GM20000 (cell line): ENCODE measurements at places on chromosomes 2 and 18.

DNA sequence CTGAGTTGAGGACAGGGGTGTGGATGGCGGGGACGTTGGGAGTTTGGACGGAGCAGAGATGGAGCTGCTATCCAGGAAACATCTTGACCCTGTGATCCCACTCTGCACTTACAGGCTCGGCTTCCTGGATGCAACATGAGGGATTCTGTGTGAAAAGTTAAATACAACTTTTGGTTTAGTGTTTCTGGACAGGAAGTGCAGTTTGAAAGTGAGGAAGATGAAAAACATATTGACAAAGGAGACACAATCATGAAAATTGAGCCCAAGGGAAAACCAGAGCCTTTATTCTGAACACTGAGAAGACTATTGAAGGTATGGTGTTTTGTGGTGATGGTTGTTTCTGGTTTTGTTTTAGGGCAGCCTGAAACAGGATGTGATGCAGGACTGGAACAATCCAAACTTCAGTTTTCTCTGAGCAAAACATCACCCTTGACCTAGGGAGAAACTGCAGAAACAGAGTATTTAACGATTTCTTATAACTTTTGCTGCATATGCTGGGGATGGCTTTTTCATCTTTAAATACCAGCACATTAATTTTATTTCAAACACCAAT, 76.5 kb upstream of the RFX8 start:
- DNase-seq, result no peak

DNA sequence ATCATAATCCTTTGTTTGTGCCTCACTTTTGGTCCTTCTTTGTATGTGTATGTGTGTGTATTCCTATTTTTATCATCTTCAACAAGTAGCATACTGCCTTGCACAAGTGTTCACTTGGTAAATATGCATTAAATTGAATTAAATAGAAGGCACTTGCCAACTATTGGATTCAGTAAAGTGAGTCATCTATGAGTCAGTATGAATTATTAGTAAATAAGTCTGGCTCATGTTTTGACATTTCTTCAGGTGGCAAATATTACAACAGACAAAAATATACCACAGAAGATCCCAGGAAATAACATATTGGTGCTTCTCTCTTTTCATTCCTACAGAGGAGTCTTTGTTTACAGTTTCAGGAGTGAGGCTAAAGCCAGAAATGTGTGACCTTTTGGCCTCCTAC, 84.1 kb downstream of the CDK15 start:
- DNase-seq, result no peak

- no peak for DNase-seq
Observed at GRCh38 chr18:49527631-49528327, 34.1 kb upstream of the LIPG start.

DNA sequence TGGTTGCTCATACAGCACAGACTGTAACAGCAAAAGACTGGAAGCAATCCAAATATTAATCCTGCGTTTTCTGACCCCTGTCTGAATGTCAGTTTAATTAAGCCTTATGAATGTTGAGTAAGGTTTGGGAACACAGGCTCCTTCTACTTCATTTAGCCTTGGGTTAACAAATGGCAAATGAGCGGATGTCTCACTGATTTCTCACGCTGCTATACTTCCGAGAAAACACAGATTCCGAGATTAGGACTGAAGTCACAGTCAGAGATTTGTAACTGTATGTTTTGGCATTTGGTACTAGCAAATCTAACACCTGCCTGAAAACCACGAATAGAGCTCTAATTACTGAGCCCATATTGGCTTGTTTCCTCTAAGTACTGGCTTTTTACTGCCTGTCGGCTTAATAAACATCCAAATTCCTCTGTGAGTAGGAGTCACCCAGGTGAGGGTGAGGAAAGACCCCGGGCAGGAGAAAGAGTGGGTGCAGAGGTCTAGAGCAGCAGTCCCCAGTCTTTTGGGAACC, 10.6 kb downstream of the MC5R start:
- DNase-seq, result no peak

- DNase-seq, result no peak
Observed at GRCh38 chr2:14524803-14525080, 107.8 kb upstream of the LRATD1 start.

- DNase-seq, result no peak
Observed at GRCh38 chr2:98709535-98709934, 21.4 kb downstream of the MGAT4A start.

DNA sequence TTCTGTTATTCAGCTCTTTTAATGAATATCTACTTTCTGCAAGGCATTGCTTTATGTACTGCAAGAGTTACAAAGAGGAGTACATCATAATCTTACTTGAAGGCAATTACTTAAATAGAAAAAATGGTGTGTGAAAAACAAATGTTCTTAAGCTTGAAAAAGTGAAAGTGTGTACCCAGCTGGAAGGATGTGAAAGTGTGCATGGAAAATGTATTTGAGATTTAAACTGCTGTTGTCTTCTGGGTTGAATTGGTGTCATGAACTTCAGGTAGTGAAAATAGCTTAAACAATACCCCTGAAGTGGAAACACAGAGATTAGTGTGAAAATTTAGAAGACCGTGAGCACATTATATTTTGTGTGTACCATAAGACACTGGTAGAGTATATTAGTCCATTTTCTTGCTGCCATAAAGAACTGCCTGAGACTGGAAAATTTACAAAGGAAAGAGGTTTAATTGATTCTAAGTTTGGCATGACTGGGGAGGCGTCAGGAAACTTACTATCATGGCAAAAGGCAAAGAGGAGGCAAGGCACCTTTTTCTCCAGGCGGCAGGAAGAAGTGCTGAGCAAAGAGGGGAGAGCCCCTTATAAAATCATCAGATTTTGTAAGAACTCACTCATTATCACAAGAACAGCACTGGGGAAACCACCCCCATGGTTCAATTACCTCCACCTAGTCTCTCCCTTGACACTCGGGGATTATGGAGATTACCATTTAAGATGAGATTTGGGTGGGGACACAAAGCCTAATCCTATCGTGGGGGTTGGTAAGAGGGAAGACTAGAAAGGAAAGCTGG, 38.8 kb downstream of the SCN2A start:
- no peak for DNase-seq

GRCh38 chr2:210428393-210429179, 48.0 kb downstream of the LANCL1 start:
- no peak for DNase-seq

GRCh38 chr2:199870581-199870980, 19.6 kb upstream of the FTCDNL1 start:
- DNase-seq, result no peak

DNA sequence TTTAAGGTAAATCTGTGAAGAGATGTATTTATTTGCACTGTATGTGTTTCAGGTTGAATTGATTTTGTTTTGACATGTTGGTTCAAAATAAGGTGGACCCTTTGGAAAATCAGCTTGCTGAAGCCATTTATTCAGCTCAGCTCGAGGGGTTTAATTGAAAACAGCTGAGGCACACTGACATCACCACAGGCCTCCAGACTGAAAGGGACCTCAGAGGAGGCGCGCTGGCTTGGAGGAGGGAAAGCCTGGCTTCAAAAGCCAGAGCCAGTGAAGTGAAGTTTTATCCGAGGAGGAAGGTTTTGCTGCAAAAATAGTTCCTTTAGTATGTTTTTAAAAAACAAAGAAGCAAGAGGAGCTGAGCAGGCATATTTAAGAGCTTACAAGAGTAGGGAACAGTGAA, 26.9 kb upstream of the DNMT3A start:
- no peak for DNase-seq
